Left forelimb (tissue), 1 donor: ENCODE measurements at places on chromosomes 13 and 19.

GRCh38 chr13:110983241-110983640 is 68.4 kb upstream of the ANKRD10 start:
- DNase-seq = no peak

DNA sequence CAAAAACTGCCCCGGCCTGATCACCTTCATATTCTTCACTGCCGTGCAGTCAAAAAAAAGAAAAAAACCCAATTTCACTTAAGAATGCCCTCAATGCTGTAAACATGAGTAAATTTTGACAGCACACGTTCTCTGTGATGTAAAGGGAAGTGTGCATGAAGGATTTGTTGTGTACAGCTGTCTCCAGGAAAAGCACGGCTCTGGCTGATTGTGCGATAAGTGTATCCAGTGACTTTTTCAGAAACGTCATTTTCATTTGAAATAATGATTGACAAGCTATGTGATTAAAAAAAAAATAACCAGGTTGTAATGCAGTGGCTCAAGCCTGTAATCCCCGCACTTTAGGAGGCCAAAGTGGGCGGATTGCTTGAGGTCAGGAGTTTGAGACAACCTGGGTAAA is 39.6 kb downstream of the ANKRD10 start:
- DNase-seq = no peak

DNA sequence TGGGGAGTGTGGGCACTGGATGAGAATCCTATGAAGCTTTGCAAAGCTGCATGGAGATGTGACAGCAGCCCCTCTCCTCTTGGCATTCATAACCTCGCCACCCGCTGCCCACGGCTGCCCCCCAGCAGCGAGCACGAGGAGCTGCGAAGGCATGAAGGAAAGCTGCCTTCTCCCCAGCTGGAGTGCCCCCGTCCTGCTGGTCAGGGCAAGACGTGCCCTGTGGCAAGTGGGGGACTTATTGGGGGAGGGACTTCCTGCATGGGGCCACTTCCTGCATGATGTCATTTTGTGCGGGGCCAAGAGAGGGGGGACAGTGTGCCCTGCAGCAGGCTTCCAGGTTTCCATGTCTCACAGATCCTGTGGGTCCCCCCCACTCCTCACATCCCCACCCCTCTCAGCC is 85.9 kb downstream of the TSHZ3 start:
- DNase-seq = peak; percentile 62

GRCh38 chr13:108322206-108322824 is 52.8 kb downstream of the TNFSF13B start:
- no peak for DNase-seq

DNA sequence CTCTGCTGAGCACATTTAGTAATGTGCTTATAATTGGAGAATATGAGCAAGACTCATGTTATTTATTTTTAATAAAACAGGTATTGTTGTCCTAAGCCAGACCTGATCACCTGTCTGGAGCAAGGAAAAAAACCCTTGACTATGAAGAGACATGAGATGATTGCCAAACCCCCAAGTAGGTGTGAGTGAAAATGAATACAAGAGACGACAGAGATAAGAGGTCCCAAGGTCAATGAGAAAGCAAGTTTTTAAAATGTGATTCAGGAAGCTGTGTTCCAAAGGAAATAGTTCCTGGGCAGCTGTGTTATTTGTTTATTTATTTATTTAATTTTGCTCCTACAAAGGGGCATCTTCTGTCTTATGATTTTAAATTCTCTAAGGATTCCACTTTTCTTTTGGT is 83.1 kb downstream of the ZNF486 start:
- no peak for DNase-seq

- no peak for DNase-seq
These were observed 25.7 kb downstream of the CHAMP1 start for GRCh38 chr13:114339857-114340534.

DNA sequence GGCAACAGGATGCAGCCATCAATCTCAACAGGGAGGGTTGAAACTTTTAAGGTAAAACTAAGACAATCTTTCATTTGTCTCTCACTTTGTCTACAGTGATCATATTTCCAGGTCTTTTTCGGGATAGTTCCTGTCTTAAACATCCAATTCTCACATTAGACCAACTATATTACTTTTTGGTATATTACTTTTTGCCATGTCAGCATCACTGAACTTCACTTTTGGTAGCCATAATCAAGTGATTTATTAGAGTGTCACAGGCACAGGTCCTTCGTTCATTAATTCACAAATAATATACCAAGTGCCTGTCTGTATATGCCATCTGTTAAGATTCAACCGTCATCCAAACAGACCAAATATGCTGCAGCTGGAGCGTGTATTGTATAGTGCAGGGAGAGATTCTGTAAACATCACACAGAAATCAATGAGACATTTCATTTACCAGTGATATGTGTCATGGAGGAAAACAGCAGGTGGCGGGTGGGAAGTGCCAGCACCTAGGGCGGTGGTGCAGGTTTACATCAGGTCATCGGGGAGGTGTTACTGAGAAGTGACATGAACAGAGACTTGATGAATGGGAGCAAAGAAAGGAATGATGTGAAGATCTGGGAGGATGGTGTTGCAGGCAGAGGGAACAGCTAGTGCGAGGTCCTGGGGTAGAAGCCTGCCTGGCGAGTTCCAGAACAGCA is 24.9 kb downstream of the ARHGEF7 start:
- DNase-seq = no peak

DNA sequence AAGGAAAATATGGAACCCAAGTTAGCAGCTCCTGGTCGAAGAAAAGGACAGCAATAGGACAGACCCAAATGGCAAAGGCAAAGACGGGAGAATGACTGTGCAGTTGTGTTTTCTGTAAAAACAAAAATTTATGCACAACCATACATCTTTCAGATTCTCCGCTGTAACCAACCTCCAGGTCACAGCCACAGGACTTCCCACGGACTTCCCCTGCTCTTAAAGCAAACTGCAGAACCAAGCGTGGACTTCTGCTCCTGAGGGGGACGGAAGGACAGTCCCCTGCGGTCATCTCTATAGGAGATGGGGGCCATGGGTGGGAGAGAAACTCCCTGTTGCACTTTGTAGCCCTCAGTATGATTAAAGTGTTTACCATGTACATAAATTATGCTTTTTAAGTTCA is 2.5 kb downstream of the GRTP1 start:
- DNase-seq = no peak

GRCh38 chr19:46579361-46579879 is 21.7 kb upstream of the CALM3 start:
- no peak for DNase-seq

DNA sequence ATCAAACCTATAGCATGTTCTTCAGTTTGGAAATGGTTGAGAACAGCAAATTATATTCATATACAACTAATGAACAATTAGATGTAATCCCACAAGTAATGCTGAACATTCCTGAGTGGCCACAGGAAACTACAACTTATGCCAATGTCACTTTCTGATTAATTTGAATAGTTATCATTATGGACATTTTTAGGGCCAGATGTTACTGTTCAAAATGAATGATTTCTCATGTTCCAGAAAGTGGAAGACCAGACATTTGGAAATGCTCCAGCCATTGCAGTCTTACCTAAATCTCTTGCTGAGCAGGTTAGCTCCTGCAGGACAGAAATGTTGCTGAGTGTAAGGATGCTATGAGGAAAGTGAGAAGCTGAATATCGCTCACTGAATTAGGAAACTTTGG is 819.8 kb downstream of the PCDH9 start:
- DNase-seq = no peak

GRCh38 chr13:67048084-67048820 is 181.9 kb downstream of the PCDH9 start:
- no peak for DNase-seq

GRCh38 chr19:38697197-38697596 is 47.1 kb downstream of the CAPN12 start:
- no peak for DNase-seq

GRCh38 chr13:100234006-100234405 is 145.1 kb downstream of the PCCA start:
- no peak for DNase-seq

GRCh38 chr13:45915686-45916439 is 64.3 kb upstream of the SIAH3 start:
- no peak for DNase-seq

- DNase-seq = no peak
These were observed 32.2 kb downstream of the TMEM255B start for GRCh38 chr13:113791226-113791625.

DNA sequence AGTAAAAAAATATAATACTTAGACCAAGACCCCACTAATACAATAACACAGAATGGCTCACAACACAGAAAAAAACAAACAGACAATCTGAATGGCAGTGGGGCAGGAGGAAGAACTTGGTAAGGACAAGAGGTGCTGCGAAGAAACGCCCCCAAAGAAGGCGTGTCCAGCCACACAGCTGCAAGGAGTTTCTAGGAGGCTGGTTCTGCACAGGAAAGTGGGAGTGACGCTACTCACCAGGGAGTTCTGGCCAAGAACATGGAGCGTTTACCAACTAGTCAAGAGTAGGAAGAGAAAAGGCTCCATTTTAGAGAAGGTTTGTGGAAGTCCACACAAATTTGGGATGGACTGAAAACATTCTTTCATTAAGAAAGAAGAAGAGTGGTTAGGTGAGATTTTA is 95.3 kb upstream of the SLC15A1 start:
- no peak for DNase-seq

GRCh38 chr13:23679220-23679619 is 109.0 kb downstream of the TNFRSF19 start:
- DNase-seq = no peak

DNA sequence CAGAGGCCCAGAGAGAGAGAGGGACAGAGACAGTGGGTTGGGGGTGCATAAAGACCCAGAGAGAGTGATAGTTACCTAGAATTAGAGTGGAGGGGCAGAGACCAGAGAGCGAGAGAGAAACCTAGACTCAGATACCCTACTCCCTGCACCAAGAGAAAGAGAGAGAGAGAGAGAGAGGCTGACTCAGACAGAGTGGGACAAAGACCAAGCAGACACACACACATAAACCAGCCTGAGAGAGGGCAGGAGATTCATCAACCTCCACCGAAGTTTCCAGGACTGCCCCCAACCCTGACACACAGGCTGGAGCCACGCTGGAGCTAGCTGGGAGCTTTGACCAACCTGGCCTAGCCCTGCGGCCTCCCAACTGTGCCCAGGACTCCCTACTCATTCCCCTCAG is 12.9 kb downstream of the SYT3 start:
- DNase-seq = no peak

DNA sequence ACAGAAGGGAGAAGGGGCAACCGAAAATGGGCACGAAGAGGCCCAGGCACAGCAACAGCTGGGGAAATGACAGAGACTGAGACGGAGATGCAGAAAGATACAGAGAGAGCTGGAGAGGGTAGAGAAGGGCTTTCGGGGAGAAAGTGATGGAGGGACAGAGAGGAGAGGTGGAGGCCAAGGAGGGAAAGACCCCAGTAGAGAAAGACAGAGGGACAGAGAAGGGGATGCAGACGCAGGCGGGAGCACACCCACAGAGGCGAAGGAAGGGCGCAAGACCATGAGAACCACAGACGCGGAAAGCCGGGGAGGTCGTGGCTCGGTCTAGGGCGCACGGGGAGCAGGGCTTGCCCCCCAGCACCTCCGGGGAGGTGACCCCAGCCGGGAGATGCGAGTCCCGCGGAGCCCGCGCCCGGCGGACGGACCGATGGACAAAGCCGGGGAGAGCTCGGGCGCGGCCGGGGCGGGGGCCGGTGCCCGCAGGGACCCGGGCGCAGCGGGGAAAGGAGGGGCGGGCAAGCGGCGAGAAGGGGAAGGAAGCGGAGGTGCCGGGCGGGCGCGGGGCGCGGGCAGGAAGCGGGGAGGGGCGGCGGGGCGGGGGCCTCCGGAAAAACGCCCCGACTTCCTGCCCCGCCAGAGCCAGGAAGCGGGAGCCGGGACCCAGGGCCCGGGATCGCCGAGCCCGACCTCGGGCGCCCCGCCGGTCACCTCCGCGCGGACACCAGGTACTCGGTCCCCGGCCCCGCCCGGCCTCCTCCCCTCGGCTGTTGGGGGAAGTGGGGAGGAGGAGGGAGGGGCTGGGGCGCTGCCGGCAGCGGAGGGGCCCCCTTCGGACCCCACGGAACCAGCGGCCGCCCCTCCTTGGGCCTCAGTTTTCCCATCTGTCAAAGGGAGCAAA is at the start of gene ARHGEF1:
Gene ARHGEF1 (plus strand): TSS at position 617 of the 895 bp plus-strand sequence. CDS start 4,899 bp downstream, outside the sequence.
- no peak for DNase-seq

GRCh38 chr19:17755443-17755890 is 4.2 kb downstream of the FCHO1 start:
- no peak for DNase-seq

DNA sequence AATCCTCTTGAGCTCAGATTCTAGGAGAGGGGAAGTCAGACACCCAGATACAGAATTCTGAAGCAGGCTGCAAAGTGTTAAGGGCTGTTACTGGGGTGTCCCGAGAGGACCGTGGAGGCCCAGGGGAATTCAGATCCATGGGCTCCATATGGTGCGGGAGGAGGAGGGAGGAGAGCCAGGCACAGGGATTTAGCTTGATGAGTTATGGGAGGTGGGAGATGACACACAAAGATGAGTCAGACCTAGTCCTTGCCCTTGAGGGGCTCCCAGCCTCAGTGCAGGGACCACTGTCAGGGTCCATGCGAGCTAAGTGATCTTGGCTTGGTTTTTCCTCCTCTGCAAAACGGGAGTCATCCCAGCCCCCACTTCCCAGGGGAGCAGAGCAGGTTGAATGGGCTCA is 14.4 kb upstream of the GIPR start:
- DNase-seq = no peak

DNA sequence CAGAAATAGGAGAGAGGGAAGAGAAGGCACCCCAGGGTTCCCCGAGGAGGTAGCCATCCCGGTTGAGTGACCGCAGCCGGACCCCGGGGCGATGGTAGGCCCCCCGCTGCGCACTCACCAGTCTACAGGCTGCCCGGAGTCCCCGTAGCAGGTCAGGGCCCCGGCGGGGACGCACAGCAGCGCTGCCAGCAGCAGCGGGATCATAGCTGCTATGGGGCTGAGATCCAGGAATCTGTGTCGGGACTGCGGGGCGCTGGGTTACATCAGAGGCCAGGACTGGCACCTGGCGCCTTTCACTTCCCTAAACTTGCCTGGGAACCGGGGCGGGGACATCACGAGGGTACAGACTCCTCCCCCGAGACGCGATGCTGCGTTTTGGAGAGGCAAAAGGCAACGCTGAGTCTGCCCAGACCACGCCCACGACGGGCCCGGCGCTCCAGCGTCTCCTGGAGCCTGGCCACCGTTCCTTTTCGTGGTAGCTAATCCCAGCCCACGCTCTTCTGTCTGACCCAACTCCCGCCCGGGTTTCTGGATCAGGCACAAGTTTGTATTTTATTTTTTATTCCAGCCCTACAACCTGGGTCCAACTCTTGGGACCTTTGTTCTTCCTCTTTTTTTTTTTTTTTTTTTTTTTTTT is at the start of gene DNASE2:
Gene DNASE2 (minus strand): TSS at position 278 of the 637 bp plus-strand sequence. CDS start 74 bp downstream, at position 204.
- peak; percentile 92 for DNase-seq

DNA sequence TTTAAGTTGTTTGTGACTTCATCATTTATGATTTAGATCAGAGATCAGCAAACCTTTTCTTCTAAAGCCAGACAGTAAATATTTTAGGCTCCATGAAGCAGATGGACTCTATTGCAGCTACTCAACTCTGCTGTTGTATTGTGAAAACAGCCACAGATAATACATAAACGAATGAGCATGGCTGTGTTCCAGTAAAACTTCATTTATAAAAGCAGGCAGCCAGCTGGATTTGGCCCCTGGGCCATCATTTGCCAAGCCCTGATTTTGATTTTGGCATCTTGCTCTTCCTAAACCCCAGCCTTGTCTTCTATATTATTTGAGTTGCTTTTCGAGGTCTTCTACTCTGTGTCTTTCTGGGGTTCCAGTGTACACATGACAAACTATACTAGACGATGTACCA is 41.3 kb downstream of the RNASEH2B start:
- DNase-seq = no peak
